Activated CD4-positive, CD25-positive, alpha-beta regulatory T cell (primary cell): ENCODE measurements at places on chromosomes 7 and 10.

DNA sequence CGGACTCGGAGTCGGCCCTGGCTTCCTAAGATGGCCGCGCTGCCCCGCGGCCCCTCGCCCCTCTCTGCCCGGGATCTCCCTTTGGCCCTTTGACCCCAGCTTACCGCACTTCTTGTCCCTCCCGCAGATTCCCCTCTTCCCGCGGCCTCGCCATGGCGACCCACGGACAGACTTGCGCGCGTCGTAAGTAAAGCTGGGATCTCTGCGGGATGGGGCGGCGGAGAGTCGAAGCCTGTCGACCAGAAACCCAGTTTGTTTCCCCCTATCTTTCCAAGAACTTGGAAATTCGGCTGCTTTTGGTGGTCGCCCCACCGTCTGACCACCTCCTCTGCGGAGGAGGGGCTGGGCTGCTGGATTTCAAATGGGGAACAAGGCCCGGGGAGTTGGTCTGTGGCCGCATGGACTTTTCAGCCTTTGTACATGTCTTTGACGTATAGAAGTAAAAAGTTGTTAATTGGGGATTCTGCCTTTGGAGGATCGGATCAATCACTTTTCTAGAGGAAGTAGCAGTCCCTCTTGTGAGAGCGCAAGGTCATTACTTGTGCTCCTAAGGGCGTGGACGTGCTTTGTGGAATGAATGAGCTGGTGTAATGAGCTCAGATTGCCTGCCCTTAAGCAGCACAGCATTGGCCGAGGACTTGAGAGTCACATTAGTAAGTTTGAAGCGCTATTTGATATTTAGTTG lies 553 bp downstream of the VDAC2 start:
- DNase-seq = no peak

DNA sequence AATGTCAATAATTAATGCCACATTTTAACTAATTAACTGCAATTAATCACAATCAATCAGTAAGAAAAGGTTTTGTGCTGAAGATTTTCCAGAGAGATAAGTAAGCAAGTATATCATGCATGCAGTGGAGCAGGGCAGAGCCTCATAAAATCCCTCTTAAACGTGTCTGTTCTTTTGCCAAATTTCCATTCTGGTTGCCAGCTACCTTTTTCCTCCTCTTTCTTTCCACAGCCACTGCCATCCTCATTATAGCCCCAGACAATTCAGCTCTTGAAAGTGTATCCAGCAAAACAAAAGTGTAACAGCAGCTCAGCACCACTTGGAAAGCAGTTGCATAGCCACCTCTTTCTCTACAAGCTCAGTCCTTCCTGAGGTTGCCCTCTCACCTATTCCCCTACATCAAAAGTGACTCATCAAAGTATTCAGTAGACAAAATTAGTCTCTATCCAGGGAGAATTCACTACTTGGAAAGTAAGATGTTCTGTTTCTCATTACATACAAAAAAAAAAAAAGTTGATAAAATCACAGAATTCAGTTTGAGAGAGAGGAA lies 26.9 kb upstream of the EPHB6 start:
- no peak for DNase-seq

DNA sequence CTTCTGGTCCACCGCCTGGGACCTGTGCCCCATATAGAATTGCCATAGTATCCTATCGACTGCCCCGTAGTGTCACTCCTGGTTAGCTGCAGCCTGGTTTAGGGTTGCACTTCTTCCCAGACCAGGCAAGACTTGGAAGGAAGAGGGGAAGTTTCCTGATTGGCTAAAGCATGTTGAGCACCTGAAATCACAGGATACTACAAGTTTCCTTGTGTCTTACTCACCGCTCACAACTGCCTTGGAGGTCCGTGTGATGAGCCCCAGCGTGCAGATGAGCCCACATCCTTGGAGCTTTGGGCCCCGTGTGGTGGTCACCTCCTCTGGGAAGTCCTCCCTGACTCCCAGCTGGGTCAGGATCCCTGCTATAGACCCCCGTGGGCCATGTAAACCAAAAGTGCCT lies 73.9 kb upstream of the GTF2I start:
- DNase-seq = no peak

DNA sequence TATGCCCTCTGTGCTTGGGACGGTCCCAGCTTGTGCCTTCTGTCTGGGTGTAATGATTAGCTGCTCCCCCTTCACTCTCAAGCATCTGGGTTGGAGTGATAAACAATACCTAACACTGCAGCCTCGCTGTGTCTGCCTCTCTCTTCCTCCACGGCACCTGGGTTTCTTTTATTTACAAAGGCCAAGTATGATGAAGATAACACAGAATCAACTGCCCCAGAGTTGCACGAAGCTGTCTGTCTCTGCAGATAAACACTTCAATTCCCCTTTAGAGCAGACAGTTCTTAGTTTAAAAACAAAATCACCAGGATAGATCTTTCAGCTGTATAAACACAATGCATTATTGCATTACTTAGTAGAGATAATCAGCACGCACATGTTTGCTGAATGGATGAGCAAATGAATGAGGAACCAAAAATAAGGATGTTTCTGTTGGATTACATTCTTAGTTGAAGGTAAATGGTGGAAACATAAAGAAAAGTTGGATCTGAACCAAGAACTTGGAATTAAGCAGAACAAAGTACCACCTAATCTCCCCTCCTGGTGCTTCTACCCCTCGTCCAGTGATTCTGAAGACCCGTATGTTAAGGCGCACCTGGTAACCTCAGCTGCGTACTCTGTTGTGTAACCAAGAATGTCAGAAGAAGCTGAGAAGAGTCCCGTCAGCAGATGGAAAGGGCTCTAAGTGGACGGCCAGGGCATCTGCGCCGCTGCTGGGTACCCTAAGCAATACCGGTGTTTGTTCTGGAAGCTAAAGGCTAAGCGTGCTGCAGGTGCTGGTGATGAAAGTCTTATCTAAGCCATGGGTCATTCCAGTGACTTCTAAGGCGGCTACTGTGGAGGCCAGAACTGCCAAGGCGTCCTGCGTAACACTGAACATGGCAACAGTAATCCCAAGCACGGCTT lies 26.6 kb downstream of the INSIG1 start:
- DNase-seq = no peak

- no peak for DNase-seq
Measured at GRCh38 chr10:21519941-21520436, 5.5 kb downstream of the SKIDA1 start.

DNA sequence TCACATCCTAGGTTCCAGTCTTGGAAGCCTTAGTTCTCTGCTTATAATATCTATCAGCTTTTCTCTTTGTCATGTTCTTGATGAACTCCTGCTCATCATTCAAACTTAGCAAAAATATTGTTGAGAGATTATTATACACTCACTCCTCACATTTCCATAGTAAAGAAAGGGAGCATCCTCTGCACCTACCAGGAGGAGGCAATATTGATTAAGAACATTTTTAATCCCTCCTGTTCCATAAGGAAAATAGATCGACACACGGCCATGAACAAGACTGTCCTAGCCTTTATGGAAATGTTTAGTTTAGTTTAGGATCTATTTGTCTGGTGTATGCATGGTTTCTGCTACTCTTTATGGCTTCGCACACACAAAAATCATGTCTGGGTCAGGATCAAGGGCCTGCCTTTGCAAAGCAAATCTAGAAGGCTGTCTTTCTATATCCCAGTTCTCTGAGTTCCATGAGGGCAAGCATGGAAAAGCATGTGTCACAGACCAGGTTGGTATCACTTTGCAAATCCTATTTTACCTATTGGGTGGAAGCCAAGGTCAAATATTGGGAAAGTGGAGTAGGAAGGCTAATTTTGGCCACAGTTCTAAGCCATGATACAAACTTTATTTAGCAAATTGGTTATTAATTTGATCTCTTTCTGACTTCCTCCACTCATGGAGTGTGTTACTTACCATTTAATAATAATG lies 164.4 kb downstream of the MDFIC start:
- no peak for DNase-seq
